ENCODE measurements at places on chromosomes 1 and 21.

GRCh38 chr1:114902343-114902742 is 47.7 kb downstream of the SYCP1 start:
- DNase-seq: no peak

- DNase-seq: no peak
Measured at GRCh38 chr1:95246511-95246910, 12.5 kb downstream of the RWDD3 start.

- no peak for DNase-seq
Measured at GRCh38 chr1:201011616-201012015, 11.9 kb downstream of the KIF21B start.

DNA sequence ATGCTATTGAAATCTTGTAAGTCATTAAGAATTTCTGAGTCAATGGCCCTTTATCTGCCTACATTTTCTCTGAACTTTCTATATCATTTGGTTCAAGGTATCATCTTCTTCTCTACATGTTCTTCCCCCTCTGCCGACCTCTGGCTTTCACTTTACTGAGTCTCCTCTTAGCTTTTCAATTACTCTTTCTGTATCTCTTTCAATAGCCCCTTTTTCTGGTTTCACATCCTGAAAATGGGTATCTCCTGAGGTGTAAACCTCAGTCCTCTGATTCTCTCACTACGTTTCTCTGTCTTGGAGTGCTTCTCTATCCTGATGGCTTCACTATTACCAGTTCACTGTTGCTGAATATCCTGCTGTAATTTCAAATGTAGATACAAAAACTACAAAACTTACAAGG is 98.9 kb downstream of the LYST start:
- no peak for DNase-seq

DNA sequence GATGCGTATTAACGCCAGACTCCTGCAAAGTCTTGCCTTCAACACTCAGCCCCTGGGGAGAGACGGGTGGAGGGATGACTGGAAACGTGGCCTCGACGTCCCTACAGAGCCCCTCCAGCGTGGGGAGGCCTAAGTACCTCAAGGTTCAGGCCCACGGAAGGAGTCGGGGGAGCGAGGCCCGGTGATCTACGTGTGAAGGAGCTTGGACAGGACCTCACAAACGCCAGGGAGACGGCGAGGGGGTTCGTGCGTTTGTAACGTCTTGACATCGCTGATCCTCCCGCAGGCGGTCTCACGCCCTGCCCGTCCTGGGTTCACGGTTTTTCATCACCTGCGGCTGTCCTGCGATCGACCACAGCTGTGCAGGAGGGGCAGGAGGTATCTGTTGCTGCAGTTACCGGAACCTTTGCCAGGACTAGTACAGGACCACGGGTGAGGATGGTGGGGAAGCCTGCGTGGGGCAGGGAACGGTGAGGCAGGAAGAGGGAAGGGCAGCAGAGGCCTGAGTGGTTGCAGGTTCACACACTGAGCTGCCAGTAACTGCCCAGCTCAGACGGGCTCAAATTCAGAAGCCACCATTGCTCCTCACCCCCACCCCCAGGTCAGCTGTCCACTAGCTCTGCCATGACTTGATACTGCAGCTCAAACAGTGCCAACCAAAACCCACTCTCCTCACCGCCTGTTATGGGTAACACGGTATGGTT is 889 bp upstream of the CCNL2 start:
- no peak for DNase-seq

GRCh38 chr1:186409091-186409490 is 33.5 kb downstream of the ODR4 start:
- DNase-seq: no peak

- no peak for DNase-seq
Measured at GRCh38 chr1:58621391-58621790, 44.3 kb upstream of the TACSTD2 start.

DNA sequence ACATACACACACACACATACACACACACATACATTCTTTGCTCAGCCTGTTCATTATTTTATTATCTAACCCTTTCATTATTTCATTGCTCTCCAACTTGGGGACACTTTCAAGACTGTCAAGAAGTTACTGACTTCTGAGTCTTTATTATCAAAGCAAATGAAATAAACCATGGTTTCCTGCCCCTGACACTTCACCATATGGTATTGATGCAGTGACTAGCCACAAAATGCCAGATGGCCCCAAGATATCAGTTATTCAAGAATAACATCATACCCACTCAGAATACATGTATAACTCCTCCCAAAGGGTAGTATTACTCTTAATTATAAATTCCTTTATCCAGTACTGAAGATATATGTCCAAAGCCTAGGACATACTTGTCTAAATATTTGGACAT is 197.3 kb downstream of the MRPL39 start:
- DNase-seq: no peak

DNA sequence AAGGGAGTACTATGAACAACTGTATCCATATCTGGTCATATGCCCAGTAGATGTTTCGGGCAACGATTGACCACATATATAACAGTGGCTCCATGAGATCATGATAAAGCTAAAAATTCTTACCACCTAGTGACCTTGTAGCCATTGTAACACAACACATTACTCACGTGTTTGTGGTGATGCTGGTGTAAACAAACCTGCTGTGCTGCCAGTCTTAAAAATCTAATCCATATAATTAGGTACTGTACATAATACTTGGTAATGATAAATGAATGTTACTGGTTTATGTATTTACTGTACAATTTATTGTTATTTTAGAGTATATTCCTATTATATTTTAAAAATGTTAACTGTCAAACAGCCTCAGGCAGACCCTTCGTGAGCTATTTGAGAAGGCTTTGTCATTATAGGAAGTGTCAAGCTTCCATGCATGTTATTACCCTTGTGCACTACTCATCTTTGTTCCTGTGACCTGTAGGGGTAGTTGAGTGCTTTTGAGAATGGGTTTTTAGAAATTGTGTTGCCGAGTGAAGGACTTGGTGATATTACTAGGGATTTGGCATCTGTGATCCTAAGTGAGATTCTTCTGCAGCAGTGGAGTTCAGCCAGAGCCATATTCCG is 23.6 kb downstream of the DIP2A start:
- DNase-seq: no peak

DNA sequence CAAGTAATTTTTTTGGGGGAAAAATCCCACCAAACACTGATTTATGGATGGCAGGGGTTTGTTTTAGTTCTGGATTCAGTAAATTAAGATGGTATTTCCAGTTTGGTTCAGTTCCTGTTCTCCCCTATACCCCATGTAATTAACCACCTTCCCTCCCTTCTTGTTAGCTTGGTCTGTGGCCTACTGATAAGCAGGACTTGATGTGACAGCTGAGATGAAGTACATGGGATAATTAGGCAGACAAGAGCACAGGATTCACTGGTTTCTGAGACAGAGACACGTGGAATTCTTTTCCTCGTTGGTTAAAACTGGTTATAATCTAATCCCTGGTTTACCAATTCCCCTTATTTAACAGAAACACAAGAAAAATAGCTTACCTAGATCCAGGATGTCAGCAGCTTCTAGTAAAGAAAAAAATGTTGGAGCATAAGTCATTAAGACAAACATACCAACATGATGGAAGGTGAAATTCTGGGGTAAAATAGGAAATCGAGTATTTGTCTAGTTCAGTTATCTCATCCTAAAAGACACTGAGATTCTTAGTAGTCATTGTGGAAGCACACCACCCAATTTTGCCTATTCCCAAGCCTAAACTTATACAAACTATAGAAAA is 81.5 kb downstream of the SCMH1 start:
- no peak for DNase-seq

DNA sequence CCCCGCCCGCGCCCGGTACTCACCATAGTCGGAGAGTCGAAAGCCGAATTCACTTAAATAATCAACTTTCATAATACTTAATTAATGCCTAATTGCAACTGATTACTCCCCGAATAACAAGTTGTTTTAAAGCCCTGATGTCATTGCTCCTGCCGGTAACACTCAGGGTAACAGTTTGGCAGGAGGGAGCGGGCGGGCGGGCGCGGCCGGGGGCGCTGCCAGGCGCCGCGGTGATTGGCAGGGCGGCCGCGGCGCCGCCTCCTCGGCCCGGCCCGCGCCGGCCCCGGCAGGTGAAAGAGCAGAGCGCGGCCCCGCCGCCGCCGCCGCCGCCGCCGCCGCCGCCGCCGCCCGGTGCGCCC is 102.2 kb downstream of the CASZ1 start:
- no peak for DNase-seq

DNA sequence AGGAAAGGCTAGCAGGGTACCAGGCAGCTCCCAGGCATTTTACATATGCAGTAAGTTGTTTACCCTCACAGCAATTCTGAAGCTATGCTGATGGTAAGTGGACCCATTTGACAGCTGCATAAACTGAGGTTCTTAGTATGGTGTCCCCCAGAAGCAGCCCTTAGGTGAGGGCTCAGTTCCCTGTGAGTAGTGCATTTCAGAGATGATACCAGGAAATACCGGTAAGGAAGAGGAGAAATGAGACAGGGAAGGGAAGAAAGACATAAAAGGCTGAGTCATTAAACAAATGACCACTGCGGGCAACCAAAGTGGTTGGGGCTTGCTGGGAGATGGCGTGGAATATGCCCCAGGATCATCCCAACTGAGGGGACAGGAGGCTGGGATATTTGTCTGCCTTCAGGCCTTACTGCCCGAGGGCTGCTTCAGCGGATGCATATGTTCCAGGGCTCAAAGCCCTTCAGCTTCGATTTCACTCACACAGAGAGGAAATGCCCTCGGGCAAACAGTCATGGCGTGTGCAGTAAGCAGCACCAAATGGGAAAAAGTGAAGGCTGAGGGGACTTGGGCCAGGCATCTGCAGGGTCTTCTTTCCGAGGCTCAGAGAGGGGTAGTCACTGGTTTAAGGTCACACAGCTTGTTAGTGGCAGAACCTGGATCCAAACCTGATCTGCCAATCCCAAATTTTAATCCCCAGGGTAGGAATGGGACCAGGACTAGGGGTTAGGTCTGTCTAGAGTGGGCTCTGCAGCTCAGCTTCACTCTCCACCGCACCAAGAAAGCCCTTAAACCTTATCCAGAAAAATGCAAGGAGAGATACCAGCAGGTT is 133.7 kb upstream of the RUNX3 start:
- DNase-seq: no peak

DNA sequence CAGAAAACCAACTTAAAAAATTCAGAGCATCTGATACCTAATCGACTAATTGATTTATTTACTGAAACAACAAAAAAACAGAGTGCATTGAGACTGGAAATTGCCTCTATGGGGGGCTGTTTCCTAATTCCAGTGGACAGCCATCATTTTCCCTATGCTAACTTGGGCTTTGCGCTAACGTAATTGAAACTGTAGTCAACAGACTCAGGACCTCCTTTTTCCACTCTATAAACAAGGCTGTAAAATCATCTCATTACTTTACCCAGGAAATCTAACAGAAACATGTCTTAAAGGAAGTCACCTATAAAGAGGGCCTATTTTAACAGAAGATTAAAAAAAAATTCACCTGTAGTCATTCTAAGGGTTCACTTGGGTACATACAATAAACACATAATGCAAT is 2.1 kb downstream of the ERG start:
- no peak for DNase-seq

DNA sequence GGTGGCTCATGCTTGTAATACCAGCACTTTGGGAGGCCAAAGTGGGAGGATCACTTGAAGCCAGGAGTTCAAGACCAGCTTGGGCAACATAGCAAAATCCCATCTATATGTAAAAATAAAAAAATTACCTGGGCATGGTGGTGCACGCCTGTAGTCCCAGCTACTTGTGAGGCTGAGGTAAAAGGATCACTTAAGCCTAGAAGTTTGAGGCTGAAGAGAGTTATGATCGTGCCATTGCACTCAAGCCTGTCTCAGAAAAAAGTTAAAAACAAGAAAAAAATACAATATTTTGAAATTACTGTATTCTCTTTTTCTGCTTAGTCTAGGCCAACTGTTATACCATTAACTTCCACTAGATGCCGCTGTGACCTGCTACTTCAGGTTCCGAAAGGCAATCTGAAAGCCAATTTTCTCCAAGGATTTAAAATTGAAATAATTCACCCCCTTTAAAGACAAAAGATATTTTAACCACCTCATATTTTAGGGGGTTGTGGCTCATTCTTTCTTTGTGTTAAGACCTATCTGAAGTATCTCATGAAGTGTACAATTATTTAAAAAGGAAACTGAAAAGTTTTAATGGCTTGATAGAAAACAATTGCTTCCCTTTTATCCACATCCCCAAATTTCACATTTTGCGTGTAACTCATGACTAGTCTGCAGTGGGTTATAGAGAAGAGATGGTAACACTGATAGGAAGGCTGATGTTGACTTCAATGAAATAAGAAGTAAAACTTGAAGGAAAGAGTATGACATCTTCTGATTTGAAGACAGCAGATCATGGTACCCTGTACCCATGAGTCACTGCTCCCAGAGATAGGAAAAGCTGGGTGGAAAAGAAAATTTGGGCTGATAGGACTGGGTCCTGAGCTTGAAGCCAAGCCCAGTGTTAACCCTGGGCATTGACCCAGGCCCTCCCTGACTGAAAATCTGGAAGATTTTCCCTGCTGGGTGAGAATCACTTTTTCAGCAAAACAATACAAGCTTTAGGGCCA is 24.4 kb upstream of the CLDN14 start:
- DNase-seq: no peak

DNA sequence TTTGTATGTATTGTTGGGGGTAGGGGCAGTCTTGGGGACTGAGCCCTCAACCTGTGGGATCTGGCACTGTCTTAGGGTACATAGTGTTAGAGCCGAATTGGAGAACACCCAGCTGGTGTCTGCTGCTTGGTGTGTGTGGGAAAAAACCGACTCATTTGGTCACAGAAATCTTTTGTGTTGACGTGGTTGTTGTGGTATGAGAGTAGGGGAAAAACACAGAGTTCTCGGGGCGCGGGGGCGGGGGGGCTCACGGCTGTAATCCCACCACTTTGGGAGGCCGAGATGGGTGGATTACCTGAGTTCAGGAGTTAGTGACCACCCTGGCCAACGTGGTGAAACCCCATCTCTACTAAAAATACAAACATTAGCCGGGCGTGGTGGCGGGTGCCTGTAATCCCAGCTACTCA is 15.3 kb upstream of the SRSF10 start:
- no peak for DNase-seq

DNA sequence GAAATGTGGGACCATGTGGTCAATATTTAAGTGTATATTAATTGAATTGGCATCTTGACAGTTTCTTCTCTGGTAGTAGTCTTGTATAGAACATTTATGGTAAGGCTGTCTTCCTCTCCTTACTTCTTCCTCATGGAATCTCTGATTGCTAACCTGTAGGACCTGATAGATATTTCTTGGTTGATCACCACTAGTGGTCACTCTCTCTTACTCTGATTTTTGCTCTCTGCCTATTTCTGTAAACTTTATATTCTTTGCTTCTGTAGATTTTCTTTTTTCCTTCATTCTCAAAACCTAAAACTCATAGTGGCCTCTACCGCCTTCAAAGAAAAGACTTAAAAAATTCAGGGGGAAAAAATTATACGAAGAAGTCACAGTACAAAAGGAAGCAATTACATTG is 21.2 kb downstream of the MAST2 start:
- DNase-seq: no peak

DNA sequence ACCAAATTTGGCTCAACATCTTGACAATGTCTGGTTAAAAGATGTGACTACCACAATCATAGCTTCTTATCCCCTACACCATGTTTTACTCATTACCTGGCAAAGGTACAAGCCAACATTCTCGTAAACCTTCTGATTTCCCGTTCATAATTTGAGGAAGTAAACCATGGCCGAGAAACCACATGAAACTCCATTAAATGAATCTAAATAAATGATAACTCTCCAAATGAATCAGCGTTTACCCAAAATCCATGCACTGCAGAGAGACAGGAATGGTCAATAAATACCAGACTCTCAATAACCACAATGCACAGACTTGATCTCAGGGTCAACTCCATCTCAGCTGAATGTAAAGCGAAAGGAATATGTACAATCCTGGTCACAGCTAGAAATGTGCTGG is 125.2 kb downstream of the TYW3 start:
- DNase-seq: no peak

Data from activated effector memory CD4-positive, alpha-beta T cell treated with Interleukin-2 at 50 U/mL for 16 hours (primary cell).